ENCODE measurements at places on chromosomes 16 and 17.

DNA sequence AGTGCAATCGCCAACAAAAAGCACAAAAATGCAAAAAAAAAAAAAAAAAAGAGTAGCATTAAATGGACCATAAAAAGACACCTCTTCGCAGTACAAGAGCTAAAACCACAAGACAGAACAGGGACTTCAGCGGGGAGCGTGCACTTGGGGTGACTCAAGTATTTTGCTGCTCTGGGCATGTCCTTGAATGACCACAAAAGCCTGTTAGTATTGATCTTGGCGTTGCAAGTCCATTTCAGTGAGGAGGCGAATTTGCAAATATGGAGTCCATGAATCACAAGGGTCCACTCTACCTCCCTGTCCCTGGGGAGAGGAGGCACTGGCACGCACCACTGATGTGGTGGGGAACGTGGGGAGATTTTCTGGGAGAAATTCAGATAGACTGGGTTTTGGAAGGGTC, 78.9 kb downstream of the CNGB1 start:
- DNase-seq = no peak

- DNase-seq = no peak
These were observed 129.9 kb downstream of the RAP1GAP2 start for GRCh38 chr17:2926019-2926650.

DNA sequence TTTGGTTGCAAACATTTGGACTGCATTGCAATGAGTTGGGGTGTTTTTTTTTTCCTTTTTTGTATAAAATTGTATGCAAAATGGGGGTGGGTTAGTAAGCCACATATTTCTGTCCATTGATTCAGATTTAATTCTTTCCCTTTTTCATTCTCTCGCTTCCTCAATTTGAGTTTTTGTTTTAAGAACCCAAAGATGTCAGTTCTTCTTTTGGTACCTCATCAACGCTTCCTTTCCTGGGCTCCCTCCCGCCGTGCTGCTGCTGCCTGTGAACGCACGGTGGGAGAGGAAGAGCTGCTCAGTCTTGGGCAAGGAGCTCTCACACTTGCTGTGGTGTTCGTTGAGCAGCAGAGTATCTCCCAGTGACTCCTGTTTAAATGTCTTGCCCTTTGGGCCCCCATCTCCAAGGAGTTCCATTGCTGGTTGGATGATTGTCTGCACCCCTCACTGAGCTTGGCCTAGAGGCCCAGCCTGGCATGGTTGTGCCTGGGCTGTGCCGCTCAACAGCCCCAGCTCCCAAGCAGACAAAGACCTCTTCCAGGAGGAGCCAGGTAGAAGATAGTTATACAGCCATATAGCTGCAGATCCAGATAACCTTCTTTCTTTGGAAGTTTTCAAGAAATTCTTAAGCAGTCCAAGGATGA, 13.6 kb downstream of the UBFD1 start:
- DNase-seq = no peak

- no peak for DNase-seq
These were observed 63.0 kb downstream of the RMI2 start for GRCh38 chr16:11408216-11408615.

- no peak for DNase-seq
These were observed 25.4 kb downstream of the UBE2G1 start for GRCh38 chr17:4340914-4341615.

DNA sequence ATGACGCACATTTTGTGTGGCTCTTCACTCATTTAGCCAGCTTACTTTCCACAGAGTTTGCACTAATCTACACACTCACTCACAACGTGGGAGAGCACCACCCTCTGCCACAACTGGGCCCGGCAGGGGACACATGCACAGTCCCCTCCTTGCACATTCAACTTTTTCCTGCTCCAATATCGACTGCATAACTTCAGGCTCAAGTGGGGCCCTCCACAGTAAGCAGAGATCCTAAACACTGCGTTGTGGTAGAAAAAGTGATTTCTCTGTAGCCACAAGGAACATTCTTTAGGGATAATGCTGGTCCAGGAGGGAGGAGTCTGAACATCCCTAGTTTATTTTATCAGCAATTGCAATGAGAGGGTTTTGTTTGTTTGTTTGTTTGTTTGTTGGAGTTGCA, 40.0 kb downstream of the MRPS23 start:
- no peak for DNase-seq
